ENCODE measurements at places on chromosomes 2 and 18.

DNA sequence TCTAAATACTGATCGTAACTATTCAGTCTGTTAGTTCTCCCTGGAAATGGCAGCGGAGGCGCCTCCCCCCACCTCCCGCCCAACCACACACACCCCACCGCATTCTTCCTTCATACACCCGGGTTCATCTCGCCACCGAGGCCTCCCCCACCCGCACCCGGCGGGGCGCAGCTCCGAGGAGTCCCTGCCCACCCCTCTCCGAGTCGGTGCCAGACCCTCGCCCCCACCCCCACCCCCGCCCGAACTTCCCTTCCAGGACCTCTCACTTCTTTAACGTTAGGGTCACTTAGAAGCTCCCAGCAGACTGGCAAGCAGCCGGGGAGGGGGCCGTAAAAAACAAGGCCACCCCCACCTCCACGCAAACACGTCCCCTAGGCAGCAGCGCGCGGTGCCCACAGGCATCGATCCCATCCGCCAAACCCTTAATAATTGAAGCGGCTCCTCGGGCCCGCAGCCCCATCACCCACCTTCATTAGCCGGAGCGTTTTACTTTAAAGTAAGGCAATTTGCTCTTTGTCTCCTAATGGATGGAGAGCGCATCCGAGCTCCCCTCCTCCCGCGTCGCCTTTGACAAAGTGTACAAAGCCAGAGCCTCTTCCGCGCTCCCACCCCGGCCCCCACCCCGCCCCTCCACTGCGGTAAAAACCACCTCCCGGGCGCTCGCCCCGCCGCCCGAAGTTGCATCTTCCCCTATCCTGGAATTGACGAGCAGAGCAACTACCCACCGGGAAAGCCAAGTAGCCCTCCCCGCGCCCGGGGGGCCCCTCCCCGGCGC, 624 bp downstream of the ZNF516 start:
- peak; percentile 82 for DNase-seq

DNA sequence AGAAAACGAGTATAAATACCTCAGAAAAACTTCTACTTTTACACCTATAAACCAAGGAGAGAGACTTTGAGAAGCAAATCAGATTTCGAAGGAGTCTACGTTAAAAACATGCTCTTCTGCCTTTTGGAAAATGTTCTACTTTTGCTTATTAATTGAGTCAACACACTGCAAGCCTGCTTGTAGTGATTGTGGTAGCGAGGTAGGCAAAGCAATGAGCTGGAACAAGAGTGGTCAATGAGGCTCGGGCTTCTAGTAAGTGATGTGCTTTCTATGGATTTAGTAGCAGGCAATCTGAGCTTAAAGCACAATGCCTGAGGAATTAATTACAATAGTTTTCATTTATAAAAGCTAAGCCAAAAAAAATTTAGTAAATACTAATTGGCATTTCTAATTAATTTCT, 103.4 kb upstream of the TFCP2L1 start:
- no peak for DNase-seq

- DNase-seq: no peak
These were observed 788.1 kb downstream of the TRIB2 start for GRCh38 chr2:13504808-13505207.

DNA sequence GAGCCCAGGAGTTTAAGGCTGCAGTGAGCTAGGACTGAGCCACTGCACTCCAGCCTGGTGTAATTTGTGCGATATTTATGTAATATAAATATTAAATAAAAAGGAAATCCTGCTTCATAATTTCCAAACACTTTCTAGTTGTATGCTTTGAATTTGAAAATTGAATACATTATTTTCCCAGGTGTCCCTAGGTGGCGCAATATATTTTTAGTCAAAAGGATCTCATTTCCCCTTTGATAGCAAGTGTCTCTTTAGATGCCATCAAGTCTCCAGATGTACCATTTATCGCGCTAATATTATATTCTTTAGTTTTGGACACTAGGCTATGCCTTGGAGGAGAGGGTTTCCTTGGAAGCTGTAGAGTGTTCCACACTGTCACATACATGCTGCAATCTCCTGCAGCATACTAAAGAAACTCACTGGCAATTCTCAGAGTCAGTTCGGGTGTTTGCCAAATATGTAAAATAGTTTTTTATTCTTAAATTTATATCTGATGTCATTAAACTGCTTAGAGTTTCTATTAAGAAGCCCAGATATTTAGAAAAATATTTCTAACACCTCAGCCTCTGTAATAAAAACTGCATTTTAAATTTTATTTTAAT, 5.6 kb upstream of the WDR7 start:
- DNase-seq: no peak

GRCh38 chr2:156326526-156327095, 5.9 kb downstream of the NR4A2 start:
- DNase-seq: no peak

DNA sequence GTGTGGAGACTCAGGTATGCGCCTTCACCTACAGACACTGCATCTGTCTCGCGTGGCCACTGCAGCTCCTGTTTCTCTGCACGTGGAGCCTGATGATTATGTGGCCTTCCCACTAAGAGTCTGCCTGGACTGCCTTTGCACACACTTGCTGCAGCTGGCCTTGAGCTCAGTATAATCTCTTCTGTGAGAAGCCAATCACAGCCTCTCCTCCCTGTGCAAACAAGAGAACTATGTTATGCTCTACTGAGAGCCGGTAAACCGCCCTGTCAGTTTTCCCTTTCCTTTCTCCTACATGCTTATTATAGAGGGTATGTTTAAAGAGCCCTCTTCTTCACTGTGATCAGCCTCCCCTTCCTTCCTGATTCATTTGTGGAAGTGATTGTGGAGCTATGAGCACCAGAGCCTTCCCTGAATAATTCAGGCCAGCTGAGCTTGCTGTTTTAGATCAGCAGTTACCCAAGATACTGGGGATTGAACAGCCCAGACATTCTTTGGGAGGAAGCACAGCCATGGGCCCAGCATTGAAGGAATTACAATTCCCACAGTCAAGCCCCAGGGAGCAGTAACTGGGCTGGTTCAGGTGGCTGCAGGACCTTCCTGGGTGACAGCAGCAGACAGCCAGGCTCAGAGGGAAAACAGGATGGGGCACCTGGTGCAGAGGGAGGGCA, 3.7 kb upstream of the TGFA start:
- no peak for DNase-seq

- no peak for DNase-seq
These were observed 52.0 kb downstream of the ZFP36L2 start for GRCh38 chr2:43174368-43174916.

- DNase-seq: no peak
These were observed 23.1 kb upstream of the TNFAIP6 start for GRCh38 chr2:151334082-151334815.

DNA sequence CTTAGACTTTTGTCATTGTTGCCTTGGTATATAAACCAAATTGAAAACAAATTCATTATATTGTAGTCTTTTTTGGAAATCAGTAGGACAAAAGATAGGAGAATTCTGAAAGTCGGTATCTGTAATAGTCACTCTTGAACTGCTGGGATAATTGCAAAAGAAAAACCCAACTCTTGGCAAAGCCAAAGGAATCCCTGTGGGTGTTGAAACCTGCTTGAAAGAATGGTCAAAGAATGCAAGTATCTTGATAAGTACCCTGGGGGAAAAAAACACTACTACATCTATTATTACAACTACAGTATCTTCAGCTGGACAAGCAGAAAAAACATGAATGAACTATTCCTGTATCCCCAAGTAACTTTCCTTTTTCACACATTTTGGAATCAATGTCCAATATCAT, 7.3 kb upstream of the FAM237A start:
- DNase-seq: no peak

DNA sequence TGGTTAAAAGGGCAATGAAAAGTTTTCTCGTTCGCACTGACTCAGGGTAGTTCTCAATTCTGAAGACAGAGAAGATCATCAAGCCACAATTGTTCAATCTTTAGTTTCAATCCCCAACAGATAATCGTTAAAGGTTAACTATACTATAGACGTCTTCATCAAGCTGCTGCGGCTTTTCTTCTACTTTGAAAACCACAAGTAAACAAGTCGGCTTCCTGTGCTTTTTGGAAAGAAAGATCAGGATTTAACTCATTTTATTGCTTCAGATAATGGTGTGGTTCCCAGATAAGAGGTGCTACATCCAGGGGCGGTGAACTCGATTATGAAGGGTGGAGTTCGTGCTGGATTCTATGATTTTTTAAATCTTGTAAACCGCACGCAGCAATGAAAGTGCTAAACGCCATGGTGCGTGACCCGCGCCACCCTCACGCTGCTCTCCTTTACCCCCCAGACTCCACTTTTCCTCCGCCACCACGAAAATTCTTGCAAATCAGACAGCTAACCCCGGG, 545 bp upstream of the CDCA7 start:
- DNase-seq: no peak

GRCh38 chr2:111117598-111118480, 2.9 kb upstream of the BCL2L11 start:
- peak; percentile 71 for DNase-seq

DNA sequence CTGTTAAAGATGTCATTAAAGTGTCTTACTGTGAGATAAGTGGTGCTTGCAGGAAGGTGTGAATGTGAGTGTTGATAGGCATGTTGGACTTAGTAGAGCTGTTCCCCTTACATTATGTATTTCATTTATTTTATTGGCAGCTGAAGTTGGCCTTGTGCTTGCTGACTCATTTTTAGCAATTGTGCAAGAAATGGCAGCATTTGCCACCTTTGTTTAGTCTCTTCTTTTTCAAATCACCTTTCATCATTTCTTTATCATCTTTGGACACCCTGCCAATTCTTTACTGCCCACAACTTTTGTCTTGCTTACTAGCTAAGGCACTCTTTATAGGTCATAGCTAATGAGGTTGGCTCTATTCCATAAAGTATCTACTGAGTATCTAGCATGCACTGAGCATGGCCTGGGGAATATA, 130.3 kb upstream of the LYPD6 start:
- DNase-seq: no peak

- no peak for DNase-seq
These were observed 146.8 kb downstream of the LNPK start for GRCh38 chr2:175855236-175855635.

DNA sequence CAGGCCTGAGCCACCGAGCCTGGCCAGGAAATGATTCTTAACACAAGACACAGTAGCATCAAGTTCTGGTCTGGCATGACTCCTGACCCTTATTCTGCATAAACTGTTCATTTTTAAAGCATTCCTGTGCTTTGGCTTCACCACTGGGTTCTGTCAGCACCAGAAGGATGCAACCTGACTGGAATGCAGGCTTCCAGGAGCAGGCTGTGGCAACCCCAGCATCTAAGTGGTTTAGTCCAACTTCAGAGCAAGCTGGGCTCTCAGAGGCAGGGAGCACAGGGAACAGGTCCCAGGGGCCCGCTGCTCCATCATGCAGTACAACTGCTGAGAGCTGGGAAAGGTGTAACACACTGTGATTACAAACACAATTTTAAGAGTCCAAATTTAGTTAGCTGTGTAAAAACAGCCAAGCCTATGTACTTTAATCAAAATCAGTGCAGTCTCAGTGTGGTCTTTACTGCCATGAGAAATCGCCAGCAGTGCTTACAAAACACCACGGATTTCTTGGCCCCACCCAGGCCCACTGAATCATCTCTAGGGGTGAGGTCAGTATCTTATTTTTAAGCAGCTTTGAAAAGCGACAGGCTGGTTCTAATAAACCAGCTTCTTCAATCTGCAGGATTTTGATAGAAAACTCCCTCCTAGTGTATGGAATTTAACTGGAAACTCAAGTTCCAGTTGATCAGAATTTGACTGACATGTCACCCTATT, 44.4 kb upstream of the TMEM182 start:
- no peak for DNase-seq

DNA sequence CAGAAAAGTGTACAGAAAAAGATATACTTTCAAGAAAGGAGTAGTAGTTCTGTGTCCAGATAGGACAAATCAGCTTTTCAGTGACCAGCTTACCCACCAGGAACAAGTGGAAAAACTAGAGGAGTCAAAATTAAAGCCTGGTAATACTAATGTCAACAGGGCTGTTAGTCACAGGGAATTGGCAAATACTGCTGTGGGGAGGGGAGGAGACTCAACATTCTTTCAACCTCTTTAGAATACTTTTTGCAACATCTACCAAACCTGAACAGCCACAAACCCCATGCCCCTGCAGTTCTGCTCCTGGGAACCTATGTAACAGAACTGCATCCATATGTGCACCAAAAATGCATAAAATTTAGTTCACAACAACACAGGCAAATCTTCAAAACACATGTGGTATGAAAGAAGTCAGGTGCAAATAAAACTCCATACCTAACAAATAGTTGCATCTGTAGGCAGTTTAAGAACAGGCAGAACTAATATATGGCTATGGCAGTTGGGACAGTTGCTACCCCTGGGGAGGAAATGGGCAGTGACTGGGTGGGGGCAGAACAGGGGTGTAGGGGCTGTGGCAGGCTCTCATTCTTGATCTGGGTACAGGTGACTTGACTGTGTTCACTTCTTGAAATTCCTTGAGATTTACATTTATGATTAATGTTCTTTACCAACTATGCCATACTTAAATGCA, 9.7 kb downstream of the CMPK2 start:
- no peak for DNase-seq

DNA sequence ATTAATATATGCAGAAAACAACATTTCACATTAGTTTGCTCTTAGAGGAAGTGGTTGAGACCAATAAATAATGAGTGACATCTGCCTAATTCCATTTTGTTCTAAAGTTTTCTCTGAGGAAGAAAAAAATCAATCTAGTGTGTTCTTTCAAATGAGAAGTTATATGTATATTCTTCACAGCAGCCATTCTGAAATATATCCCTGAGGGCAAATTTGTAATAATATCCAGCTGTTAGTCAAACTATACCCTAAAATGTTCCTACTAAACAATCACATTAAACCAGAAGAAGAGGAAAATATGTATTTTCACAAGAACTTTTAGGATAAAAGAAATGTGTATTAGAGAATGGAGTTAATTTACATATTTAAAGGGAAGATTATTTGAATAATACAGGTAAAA, 375.1 kb upstream of the CDH19 start:
- DNase-seq: no peak

DNA sequence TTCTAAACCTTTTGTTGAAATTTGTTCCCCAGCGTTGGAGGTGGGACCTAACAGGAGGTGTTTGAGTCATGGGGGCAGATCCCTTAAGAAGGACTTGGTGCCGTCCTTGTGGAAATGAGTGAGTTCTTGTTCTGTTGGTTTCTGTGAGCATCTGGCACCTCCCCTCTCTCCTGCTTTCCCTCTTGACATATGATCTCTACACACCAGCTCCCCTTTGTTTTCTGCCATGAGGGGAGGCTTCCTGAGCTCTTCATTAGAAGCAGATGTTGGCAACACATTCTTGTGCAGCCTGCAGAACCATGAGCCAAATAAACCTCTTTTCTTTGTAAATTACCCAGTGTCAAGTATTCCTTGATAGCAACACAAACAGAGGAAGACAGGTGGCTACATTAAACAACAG, 23.8 kb downstream of the NABP1 start:
- DNase-seq: no peak

DNA sequence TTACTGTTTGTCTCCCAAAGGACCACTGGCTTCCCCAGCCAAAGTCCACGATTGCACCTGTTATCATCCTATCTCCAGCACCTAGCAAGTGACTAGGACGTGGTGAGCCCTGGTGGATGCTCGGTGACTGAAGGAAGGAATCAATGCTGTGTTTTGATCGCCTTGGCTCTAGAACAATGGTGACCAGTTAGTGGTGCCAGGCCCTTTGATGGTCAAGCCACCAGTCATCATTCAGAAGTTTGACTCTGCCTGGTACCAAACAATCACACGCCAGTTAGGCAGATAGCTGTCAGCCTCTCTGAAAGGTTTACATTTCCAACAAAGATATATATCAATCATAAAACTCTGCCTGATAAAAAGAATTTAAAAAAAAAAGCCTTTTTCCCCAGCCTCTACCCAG, 244.1 kb downstream of the SH3BP4 start:
- no peak for DNase-seq

Measured in islet precursor cell (in vitro differentiated cells).